Caco-2 (cell line): ENCODE measurements at places on chromosomes 16 and 17. TPM values are rescaled to one million over a fixed set of nuclear protein-coding genes. Genes with fewer than 3 reads are reported as not detected.

DNA sequence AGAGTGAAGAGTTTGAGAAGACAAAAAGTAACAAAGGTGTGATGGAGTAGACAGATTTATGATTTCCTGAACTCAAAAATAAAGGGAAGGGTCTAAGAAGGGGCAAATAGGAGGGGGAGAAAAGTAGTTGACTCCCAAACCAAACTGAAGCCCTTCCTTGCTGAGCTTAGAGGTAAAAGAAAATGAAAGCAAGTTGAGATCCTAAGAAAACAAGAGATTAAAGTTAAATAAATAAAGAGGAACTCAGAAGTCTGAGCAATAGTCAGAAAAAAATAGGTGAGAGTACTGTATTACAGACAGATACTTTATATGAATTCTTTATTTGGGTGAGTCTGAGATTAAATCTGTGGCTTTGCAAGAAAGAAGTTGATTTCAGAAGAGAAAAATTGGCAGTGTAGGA lies 3.3 kb upstream of the PSMD12 start:
- DNase-seq: no peak

DNA sequence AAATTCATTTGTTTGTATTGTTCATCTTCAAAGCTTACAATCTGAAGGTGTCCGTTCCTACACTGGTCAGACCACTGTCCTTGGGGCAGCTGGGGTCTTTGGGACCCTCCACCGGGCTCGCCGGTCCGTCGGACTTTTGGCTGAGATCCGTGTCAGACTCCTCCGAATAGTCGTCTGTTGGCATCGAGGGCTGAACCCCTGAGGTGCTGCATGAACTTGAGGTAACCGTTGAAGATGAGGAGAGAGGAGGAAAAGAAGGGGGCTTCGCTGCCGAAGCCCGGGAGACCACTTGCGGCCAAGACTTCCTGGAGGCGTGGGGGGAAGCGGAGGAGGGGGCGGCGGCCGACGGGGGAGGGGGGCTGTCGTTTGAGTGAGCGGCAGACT lies 260.8 kb downstream of the ZFHX3 start:
- no peak for DNase-seq

- DNase-seq: no peak
These were observed 49.5 kb upstream of the MEAK7 start for GRCh38 chr16:84553873-84554399.

GRCh38 chr16:88387180-88387765 lies 4.5 kb downstream of the ZNF469 start:
- DNase-seq: no peak

GRCh38 chr17:34542700-34543336 lies 36.6 kb upstream of the TMEM132E start:
- peak; percentile 62 for DNase-seq

- no peak for DNase-seq
These were observed 88.5 kb upstream of the HNF1B start for GRCh38 chr17:37833237-37833859.

GRCh38 chr17:50831471-50831928 lies 3.9 kb upstream of the WFIKKN2 start:
- no peak for DNase-seq

- no peak for DNase-seq
These were observed 147.3 kb upstream of the FOXF1 start for GRCh38 chr16:86363057-86363490.

DNA sequence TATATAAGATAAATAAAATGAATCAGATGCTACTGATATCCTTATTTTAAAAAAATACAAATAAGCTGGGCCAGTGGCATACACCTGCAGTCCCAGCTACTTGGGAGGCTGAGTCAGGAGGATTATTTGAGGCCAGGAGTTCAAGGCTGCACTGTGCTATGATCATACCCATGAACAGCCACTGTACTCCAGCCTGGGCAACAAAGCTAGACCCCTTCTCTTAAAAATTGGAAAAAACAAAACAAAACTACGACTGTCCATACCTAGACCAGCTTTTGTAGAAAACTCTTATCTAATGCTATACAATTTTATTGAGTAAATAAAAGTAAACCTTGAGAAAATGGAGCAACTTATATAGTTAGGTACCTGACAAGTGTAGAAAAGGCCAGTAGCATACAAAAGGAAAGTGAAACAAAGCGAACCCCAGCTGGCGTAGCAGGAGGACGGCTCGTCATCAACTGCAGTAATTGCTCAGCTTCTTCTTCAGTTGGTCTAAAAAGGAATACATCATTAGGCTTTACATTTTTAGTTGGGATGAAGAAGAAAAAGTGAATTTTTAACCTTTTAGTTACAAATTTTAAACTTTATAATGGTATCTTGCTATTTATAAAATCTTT lies 23.6 kb downstream of the INTS2 start:
- no peak for DNase-seq

GRCh38 chr17:81481073-81481799 lies 31.4 kb downstream of the ACTG1 start:
- DNase-seq: no peak

- peak; percentile 24 for DNase-seq
These were observed 37.0 kb downstream of the STXBP4 start for GRCh38 chr17:55005520-55005919.

DNA sequence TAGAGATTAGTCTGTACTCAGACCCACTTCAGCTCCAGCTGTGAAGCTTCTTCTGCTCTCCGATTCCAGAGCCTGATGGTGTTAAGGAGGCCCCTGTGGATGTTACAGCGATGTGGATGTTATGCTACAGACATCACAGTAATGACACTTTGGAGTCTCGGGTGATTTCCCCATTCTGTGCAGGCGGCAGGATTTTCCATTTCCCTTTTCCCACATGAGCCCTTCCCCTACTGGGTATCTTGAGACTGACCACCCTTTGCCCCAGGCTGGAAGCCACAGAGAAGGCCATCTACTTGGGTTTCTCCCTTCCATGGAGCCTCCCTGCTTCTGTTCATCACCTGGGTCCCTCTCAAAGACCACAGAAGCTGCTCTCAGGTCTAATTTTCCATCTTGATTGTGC lies 78.3 kb downstream of the KCNJ12 start:
- DNase-seq: no peak

DNA sequence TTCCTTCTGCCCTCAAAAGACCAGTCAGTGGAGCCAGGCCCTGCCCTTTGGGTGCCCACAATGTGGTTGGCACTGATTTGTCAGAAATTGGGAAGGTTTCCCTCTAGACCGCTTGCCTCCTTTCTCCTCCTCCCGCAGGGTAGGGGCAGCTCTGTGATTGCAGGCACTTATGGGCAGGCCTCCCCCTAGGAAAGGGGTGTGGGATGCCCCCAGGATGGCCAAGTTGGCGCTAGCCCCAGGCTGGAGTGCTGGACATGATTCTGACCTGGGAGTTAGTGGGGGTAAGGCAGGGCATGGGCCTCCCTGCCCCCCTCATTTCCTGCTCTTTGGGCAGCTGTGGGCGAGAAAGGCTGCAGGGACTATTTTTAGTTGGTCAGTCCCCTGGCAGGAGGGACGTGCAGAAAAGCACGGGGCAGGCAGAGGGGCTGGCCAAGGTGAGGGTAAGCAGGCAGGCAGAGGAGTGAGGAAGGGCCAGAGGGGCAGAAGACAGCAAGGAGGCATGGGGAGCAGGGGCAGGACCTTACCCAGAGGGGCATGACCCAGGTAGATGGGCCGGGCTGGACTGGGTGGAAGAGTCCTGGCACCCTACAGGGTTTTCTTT lies 3.3 kb downstream of the RARA start:
- no peak for DNase-seq

DNA sequence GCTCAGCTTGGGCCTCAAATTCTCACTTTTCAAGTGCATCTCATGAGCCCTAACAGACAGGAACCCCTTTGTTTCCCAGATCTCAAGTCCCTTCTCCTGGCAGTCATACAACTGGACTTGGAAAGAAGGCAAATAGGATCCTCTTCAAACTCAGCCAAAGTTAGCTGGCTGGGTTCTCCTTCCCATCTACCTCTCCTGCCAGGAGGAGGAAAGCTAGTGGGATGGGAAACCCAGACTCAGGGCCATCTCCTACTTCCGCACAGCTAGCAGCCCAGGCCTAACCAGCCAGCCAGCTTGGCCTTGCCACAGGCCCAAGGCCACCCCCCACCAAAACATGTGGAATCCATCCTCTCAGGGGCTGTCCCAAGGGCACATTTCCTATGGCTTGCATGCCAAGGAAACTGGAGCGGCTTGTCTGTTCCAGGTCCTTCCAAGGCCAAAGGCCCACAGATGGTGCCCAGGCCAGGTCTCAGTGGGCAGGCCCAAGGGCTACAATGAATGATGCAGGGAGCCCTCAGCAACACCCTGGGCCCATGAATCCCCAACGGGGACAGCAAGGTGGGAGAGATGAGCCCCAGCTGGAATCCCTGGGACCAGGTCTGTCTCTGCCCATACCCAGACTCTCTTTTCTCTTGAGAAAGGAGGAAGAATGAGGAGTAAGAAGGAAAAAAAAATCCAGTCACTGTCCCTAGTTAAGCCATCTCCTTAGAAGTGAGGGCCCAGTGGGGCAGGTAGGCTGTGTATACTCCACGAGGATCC lies 1.7 kb downstream of the SMARCD2 start:
- DNase-seq: no peak

- DNase-seq: no peak
These were observed 6.2 kb upstream of the SPATA2L start for GRCh38 chr16:89707695-89708094.

DNA sequence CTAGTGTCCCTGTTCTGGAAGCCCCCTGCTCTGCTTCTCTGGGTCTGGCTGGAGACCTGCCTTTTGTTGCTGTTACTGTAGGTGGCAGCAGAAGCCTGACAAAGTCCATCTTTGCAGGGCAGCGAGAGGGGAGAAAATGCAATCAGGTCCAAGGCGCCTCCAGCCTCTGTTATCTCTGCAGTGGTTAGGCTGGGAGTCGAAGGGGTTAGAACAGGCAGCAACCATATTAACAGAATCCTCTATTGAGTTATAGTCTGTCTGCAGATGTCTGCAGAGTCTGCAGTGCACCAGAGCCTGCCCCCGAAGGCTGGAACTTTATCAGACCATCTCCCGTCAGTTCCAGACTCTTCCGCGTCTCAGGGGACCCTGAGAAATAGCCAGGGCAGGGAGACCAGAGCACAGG lies 404.9 kb upstream of the EEF2KMT start:
- peak; percentile 48 for DNase-seq

DNA sequence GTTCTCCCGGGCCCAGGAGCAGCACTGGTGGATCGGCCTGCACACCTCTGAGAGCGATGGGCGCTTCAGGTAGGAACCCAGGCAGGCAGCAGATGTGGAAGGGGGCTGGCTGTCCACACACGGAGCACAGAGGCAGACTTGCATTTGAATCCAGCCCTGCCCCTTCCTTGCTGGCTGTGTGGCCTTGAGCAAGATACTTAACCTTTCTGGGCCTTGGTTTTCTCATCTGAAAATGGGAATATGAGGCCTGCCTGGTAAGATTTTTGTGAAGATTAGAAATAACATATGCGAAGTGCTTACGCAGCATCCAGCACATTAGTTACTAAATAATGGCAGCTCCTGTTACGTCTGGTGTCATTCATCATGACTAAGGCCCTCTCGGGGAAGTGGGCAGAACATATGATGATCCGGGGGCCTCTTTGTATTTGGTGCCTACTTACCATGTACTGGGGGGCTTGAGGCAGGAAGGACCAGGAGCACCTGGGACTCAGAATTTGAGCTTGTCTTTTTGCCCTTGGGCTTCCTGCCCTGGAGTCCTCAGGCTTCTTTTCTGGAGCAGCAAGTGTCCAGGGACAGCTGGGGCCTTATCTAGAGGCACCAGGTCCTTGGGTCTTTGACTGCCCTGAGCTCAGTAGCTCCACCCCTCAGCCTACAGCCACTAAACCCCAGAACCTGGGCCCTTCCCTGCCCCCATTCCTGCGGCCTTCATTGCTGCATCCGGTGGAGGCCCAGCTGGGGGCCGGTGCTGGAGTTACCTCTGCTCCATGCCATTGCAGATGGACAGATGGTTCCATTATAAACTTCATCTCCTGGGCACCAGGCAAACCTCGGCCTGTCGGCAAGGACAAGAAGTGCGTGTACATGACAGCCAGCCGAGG lies 53.8 kb downstream of the MRC2 start:
- DNase-seq: no peak

The CLDN7 gene
- total RNA-seq: 111 and 115 TPM in 2 replicates

The STH gene
- not detected in 2 replicates for total RNA-seq

The TRAPPC2L gene
- 179 and 181 TPM in 2 replicates for total RNA-seq

The PNMT gene
- not detected in 2 replicates for total RNA-seq

The NDRG4 gene
- 6.7 and 10.7 TPM in 2 replicates for total RNA-seq

The PPY gene
- not detected in 2 replicates for total RNA-seq

The IGFALS gene
- total RNA-seq: not detected in 2 replicates

The CKLF gene
- 96.4 and 103 TPM in 2 replicates for total RNA-seq

The OR1F1 gene
- not detected in 2 replicates for total RNA-seq

The NT5C3B gene
- total RNA-seq: 85.4 and 94.5 TPM in 2 replicates

The BCL6B gene
- total RNA-seq: not detected in 2 replicates

The ANKFN1 gene
- total RNA-seq: 0.34 and 0.37 TPM in 2 replicates

The MBTPS1 gene
- 93.2 and 96.4 TPM in 2 replicates for total RNA-seq

The PRMT7 gene
- 156 and 166 TPM in 2 replicates for total RNA-seq

The MYH8 gene
- total RNA-seq: not detected in 2 replicates

The LPCAT2 gene
- total RNA-seq: 20.7 and 25.2 TPM in 2 replicates

The KCNJ12 gene
- total RNA-seq: 0.07 and 0.14 TPM in 2 replicates
